Activated CD4-positive, alpha-beta T cell treated with anti-CD3 and anti-CD28 coated beads, Interleukin-2, Interleukin-6, amounts not matched to agents 100 ng/mL and 50 ng/mL, durations not matched to agents 16 hours and 8 hours (primary cell): ENCODE measurements at places on chromosomes 13 and 19.

DNA sequence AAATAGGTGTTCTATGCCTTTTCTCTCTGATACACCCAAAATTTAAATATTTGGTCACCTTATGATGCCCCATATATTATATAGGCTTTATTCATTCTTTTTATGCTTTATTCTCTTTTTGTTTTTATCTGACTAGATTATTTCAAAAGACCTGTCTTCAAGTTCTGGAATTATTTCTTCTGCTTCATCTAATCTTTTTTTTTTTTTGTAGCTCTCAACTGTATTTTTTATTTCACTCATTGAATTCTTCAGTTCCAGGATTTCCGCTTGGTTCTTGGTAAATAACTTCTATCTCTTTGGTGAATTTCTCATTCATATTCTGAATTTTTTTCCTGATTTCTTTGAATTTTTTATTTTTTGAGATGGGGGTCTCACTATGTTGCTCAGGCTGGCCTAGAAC, 3.9 kb upstream of the CLEC4M start:
- DNase-seq, result no peak

DNA sequence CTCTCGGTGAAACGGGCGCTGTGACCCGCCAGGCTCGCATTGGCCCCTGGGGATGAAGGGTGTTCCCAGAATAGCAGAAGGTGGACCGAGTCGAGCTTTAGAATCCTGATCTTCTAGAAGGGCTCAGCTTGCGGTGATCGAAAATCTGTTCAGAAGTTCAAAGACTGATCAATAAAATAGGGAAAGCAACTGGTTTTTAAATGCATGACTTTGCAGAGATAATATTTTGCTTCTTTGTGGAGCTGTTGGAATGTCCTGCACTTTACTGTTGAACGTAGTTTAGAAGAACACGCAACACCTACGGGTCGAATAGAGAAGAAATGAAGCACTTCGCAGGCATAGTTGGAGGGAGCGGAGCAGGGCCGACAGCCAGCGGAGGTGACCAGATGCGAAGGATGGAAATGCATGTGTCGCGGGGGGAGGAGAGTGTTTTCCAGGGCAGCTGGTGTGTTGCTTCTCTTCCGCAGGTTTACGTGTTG, 766 bp downstream of the CEBPG start:
- peak; percentile 61 for DNase-seq

GRCh38 chr19:43562698-43563241, 12.6 kb downstream of the XRCC1 start:
- DNase-seq, result peak; percentile 89

DNA sequence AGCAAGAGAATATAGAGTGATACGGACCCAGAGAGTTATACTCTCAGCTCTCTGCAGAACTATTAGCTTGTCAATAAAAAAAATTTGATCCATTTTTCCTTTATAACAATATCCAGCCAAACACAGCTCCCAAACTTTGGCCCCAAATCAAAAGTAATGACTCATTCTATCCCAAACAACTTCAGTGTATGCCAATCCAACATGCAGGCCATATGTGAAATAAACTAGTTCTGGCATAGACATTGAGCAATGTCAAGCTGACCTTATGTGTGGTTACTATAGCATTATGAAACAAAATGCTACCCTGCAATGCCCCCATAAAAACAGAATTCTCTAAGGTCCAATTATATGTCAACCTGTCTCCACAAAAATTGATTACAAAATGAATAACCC, 209.5 kb downstream of the DNAJC15 start:
- no peak for DNase-seq

DNA sequence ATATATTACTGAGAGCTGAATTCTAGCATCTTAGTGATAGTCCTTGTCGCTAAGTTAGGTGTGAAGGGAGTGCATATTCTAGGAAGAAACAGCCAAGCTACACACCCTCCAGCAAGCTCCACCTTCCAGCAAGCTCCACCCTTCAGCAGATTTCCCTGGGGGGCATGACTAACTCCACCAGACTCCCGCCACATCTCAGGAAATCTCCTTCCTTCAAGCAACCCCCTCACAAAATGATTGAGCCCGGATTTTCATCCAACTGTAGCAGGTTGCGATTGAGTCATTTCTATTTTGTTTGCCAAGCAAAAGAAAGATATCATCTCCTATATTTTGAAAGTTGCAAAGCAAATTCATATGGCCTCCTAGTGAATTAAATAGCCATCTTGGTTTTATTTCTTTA, 162.1 kb upstream of the TMTC4 start:
- no peak for DNase-seq

DNA sequence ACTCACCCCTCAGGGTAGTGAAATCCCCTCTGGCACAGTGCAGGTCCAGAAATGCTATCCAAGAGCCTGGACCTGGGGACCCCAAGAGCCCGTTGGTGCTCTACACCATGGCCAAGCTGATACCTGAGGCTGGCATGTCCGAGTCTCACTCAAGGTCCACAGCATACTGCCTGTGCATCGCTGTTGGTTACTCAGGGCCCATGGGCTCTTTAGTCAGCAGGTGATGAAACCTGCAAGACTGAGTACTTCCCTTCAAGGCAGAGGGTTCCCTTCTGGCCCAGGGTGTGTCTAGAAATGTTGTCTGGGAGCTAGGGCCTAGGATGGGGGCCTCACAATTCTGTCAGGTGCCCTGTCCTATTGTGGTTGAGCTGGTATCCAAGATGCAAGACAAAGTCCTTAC, 19.6 kb upstream of the KBTBD7 start:
- DNase-seq, result no peak

DNA sequence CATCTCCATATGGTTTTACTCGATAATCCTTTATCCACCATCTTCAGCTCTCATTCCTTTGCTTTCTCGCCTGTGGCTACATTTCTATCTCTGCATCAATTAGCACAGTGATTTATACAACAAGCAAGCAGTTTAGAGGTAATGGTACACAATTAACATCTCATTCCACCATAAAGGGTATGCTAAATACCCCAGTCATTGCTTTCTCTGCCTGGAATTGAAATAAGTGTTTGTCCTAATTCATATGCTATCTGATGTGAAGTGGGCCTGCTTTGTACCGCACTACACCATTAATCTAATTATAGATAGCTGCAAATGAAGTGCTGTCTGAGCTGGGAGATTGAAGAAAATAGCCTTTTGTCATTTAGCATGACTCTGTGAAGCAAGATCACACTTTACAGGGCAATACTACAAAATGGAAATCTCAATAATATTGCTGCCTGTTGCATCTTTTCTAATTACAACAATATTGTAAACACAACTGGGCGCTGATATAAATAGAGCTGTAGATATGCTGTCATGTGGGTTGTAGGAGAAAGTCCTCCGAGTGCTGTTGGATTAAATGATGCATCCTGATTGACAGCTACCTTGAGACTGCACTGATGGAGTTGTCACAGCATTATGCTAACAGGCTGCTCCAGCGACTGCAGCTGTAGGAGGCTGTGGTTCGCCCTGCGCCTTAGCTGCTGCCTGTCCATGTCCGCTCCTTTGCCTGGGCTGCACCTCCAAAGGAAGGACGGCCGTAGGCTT, 78.2 kb downstream of the GGACT start:
- no peak for DNase-seq

DNA sequence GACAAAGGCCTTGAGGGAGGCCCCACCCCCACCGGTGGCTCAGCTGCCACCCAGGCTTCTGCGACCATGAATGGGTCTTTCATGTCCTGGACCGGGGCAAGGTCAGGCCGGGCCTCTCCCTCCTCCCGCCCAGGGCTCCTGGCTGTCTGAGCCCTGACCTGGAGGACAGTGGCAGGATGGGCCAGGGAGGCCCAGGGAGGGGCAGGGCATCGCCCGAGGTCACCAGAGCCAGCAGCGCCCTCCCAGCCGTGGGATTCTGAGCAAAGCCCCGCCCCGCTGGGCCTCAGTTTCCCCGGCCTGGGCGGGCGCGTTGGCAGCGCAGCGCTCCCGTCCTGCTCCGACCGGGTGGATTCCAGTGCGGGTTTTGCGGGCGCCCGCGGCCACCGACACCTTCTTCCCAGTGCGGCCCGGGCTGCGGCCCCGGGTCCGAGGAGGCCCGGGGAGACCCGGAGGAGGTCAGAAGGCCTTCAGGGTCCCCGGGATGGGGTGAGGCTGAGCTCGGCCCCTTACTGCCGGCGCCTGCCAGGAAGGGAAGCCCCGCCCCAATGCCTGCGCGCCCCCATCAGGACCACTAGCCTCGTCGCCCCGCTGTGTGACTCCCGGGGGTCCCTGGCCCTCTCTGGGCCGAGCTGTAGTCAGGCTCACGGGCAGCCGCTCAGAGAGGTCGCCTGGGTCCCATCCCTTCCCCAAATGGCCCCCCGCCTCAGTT, 24.6 kb upstream of the SEMA6B start:
- DNase-seq, result peak; percentile 38

- no peak for DNase-seq
These were observed 186.5 kb upstream of the ATXN8OS start for GRCh38 chr13:69921156-69921555.

GRCh38 chr19:49098795-49099194, 13.5 kb downstream of the SNRNP70 start:
- DNase-seq, result no peak

- DNase-seq, result no peak
These were observed 108.6 kb upstream of the GJB6 start for GRCh38 chr13:20340759-20341171.
